ENCODE measurements at places on chromosomes 6 and 20.
A peak's percentile ranks its signal among the peaks of the same experiment; 100 is the strongest.

- DNase-seq = no peak
These were observed 182.2 kb upstream of the RREB1 start for GRCh38 chr6:6925391-6926164.

- DNase-seq = no peak
These were observed 166.0 kb downstream of the ARHGAP18 start for GRCh38 chr6:129543981-129544380.

DNA sequence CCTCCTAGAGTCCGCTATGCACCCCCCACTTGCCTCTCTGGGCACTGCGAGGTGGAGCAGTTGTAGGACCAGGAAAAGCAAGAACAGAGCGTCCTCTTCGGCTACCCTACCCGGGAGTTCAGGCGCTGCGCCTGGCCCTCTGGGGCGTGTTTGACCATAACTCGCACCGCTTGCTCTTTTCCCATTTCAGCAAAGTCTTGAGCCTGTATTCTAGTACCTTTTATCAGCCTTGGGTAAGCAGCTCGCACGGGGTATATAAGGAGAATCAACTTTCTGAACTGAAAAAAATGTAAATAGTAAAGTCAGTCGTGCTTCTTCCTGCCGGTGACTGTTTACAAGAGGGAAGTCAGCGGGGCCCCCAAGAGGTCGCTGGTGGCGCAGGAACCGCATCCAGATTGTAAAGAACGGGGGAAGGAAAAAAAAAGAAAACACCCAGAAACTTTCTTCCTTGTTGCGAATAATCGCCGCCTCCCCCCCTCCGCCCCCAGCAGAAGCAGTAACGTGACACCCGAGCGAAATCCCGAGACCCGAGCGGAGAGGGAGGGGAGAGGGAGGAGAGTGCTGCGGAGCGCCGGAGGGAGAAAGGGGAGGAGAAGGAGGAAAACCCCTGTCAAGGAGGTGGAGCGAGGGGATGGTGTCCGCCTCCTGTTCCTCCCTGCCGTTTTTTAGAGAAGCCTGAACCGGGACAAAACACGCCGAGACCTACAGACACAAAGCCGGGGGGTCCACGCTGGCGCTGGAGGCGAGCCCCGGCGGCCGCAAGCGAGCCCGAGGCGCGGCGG, at the start of gene UST:
TSS of gene UST (plus strand) at position 668 of the 782 bp plus-strand sequence. CDS start 401 bp downstream, outside the sequence.
- peak; percentile 55 for DNase-seq

DNA sequence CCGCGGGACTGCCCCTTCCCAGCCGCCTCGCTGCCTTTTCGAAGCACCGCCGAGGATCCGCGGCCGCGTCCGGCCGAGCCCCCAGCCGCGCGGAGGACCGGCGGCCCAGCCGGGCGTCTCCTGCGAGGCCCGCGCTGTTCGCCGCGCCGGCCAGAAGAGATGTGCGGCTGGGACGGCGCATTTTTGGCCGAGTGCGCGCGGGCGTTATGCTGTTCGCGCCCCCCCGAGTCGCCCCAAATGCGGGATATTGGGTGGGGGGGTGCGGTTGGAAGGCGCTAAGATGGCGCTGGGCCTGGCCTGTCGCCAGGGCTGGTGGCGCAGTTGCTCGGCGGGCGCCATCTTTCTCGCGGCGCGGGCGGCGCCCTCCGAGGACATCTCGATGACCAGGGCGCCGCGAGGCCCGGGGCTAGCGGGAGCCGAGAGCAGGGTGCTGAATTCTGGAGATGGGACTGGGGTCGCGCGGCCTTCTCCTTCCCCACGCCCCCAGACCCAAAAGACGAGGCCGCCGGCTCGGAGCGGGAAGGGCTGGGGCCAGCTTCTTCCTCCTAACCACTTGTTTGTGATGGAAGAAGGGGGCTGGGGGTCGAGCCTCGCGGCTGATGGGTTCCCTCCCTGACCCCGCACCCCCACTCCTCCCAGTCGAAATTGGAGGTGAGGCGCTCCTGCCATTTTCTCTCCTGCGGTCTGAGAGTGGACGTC, 1.5 kb downstream of the BICRAL start:
- DNase-seq = peak; percentile 66

DNA sequence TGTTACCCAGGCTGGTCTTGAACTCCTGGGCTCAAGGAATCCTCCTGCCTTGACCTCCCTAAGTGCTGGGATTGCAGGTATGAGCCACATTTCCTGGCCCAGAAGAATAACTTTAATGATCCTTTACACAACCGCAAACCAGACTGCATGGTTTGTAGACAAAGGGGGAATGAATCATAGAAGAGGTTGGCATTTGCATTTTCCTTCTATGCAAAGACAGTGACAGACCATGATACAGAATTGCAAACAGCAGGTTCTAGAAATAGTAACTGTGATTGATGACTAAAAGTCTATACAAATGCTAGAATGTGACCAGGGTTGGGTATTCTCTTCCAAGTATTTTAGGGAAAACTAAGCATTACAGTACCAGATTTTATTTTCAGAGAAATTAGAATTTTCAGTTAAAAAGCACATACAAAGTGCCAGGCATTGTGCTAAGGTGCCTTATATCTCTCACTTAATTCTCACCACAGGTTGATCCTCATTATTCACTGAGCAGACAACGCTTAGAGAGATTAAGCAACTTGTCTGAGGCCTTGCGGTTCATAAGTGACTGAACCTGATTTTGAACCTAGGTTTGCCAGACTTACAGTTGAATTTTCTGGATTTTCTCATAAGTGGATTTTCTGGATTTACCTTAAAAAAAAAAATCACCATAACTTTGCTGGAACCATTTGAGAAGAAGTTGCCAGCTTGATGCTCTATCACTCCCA, 146.6 kb downstream of the ZFAND3 start:
- no peak for DNase-seq

DNA sequence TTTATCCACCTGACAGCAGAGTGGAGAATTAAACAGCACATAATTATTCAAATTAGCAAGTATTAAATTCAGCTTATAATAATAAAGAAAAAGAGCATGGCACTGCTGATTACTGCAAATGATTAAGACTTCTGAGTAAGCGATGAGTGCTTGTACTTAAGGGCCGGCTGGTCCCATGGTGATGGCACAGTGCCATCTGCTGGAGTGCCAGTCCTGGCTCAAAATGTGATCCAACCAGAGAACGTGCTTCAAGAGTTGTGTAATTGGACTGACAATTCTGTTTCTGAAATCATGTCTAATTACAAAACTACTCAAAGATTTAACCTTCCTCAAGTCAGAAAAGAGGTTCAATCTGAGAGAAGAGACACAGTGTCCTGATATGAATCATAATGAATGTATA, 181.6 kb upstream of the RGS17 start:
- peak; percentile 34 for DNase-seq

DNA sequence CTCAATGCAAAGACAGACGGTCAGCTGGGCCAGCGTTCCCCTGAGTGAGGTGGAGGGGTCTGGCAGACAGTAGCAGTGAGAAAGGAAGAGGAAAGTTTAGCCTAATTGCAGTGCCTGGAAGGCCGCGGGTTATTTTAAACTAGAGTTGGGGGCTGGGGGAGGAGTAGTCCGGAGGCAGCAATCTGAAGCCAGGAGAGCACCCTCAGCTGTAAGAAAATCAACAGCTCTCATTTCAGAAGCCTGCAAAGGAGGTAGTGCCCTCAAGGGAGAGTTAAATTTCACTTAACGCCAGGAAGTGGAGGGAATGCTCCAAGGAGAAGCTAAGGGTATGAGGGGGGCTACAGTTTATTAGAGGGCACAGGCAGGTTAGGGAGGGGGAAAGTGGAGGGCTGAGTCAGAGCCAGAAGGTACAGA, 26.9 kb downstream of the RING1 start:
- DNase-seq = no peak

Data from T-helper 1 cell (primary cell).